ENCODE measurements at places on chromosomes 5 and 9.

- no peak for DNase-seq
Measured at GRCh38 chr5:171419688-171420430, 412 bp downstream of the FGF18 start.

DNA sequence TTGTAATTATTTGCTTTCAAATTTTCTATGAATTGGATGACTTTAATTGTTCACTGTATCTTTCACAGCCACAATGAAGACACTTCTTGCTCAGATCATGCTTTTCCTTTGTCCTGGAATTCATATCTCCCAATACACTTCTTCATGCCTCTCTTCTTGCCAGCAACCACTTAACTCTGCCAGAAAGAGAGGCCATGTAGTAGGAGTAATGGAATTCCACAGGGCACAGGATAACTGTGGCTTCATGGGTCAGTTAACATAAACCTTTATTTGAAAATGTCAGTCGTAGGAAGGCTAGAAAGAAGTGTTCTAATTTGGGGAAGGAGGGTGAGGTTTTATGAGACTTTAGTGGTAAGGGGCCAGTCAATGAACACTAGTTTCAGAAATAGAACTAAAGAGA, 190.3 kb downstream of the TMEM167A start:
- no peak for DNase-seq

GRCh38 chr5:35859101-35859661, 2.5 kb downstream of the IL7R start:
- DNase-seq, result no peak

DNA sequence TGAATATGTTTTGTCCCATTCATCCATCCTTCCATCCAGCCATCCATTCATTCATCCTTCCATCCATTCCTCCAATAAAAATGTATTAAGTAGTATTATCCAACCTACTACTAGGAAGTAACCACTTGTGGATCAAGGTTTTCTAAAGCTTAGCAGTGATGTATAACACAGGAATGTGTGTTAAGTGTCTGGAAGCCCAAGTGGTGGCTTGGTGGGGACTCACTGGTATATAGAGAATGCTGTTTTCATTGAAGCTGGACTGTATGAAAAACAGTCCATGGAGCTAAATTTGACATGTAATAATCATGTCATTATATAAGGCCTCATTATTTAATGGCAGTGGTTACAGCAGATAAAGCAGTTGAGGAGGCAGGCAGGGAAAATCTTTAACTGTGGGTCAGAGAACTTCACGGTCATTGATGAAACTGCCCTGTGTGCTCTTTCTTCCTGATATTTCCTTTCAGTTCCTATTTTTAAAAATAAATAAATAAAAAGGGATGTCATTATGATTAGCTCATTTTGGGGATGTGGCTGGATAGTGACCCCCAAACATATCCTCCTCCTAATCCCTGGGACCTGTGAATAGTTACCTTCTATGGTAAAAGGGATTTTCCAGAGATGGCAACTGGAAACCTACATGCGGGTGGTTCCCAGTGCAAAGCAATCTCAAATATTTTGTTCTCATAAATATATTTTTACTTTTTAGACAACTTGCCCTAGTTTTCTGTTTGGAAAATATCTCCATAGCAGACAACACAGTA, 82.3 kb downstream of the DAPK1 start:
- DNase-seq, result no peak

- DNase-seq, result no peak
Measured at GRCh38 chr9:22405869-22406659, 40.6 kb upstream of the DMRTA1 start.

GRCh38 chr5:163433271-163433670, 4.1 kb upstream of the CCNG1 start:
- DNase-seq, result no peak

- DNase-seq, result no peak
Measured at GRCh38 chr9:90432951-90433350, 209.7 kb downstream of the DIRAS2 start.

- no peak for DNase-seq
Measured at GRCh38 chr5:141121563-141121962, at the start of gene PCDHB4. TSS of gene PCDHB4 (plus strand) at chr5:141121818. CDS start at chr5:141121999, 181 bp downstream.

DNA sequence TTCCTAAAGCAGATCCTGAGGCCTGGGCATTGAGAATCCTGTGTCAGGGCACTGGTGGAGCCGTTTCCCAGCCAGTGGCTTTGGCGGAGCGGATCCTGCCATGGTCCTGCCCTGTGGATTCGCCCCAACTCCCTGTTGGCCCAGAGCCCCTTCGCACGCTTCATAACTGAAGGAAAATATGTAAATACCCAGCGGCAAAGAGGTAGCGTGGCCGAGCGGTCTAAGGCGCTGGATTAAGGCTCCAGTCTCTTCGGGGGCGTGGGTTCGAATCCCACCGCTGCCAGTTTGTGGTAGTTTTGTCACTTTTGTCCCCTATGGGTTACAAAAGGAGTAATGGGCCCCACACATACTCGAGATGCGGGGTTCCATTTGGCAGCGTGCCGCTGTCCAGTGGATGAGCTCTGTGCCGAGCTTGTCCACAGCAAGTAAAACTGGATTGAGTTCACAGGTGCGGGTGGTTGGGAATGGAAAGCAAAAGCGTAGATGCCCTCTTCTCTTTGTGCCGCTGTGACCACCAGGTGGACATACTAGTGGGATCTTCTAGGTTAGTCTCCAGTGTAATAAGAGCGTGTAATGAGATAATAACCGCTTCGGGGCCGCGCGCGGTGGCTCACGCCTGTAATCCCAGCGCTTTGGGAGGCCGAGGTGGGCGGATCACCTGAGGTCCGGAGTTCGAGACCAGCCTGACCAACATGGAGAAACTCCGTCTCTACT, 17.3 kb downstream of the TRIM7 start:
- DNase-seq, result no peak

- no peak for DNase-seq
Measured at GRCh38 chr5:11477786-11478185, 426.5 kb downstream of the CTNND2 start.

GRCh38 chr9:72743836-72744235, 209.0 kb downstream of the ALDH1A1 start:
- DNase-seq, result no peak

- no peak for DNase-seq
Measured at GRCh38 chr5:42632354-42632900, 124.2 kb upstream of the CCDC152 start.

DNA sequence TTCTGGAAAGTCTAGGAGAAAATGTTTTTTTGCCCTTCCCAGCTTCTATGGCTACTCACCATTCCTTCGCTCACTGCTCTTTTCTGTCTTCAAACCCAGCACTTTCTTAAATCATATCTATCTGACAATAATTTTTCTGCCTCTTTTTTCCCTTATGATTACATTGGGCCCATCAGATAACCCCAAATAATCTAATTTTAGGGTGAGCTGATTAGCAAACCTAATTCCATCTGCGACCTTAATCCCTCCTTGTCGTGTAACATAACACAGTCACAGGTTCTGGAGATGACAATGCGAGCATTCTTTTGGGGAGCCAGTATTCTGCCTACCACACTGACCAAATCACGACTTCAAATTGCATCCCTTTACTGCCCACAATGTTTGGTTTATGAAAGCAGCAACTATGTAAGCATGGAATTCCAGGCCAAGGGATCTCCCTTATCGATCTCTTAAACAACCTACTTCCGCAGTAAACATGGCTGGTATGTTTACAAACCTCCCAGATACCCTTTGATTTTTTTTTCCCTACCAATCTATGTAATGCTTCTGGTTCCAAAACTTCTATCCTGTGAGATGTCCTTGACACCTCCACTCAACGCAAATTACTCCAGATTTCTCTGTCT, 2122.2 kb downstream of the MAT2B start:
- no peak for DNase-seq

DNA sequence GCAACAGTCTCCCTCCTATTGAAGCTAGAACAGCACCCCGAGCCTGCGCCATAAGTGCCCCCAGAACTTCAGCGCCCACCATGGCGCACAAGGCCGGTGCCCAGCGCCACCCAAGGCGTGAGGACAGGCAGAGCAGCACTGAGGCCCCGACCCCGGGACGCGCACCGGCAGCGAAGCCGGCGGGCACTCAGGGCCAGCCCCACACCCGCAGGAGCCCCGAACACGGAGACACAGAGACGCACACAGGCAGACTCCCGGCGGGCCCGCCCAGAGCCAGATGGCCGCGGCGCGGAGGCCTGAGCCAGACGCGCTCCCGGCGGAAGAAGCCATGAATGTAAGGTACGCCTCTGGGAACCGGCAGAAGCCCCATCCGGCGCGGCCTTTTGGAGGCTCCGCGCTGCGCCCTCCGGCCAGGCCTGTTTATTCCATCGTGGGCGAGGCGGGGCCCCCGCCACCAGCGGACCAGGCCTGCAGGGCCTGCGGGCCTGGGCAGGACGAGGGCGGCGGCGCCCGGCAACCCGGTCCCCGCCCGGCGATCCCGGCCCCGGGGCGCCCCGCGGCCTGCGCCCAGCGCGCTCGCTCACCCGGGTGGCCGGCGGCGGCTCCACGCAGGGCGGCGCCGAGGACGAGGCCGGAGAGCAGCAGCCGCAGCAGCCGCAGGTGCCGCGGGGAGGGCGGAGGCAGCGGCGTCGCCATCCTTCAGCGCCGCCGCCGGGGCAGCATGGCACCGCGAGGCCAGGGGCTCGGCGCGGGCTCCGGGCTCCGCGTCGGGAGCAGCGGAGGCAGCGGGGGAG, 486 bp downstream of the NPDC1 start:
- DNase-seq, result no peak

GRCh38 chr5:91121347-91121993, 261.6 kb downstream of the ARRDC3 start:
- no peak for DNase-seq

GRCh38 chr5:59146729-59147128, 563.9 kb downstream of the RAB3C start:
- no peak for DNase-seq

DNA sequence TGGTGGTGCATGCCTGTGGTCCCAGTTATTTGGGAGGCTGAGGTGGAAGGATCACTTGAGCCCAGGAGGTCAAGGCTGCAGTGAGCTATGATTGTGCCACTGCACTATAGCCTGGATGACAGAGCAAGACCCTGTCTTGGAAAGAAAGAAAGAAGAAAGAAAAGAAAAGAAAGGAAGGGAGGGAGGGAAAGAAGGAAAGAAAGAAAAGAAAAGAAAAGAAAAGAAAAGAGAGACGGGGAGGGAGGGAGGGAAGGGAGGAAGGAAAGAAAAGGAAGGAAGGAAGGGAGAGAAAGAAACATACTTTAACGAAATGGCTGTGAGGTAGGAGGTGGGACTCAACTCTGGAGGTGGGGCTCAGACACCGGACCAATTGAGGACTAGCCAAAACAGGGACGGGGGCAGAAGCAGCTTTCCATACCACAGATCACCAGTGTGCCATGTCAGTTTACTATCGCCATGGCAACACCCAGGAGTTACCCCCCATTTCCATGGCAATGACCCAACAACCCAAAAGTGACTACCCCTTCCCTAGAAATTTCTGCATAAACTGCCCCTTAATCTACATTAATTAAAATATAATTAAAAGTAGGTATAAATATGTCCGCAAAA, 21.3 kb downstream of the PTGES start:
- no peak for DNase-seq

DNA sequence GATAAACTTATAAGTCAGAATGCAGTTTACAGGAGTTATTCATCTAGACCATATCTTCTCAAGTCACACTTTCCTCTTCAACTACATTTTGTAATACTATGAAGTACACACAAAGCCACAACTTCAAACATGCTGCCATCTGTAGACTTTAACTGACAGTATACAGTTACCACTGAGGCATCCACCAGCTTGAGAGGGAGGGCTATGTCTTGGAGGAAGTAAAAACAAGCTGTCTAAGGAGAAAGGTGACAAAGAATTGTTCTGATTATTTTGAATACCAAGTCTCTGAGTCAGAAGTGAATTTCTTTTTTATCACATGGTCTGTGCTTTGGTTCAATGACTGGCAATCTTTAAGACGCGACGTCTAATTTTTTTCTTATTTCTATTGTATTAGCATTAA, 97.6 kb upstream of the CDH10 start:
- no peak for DNase-seq

- DNase-seq, result no peak
Measured at GRCh38 chr5:36373527-36374086, 71.9 kb upstream of the RANBP3L start.

- DNase-seq, result no peak
Measured at GRCh38 chr5:15615859-15616258, 115.9 kb downstream of the FBXL7 start.

DNA sequence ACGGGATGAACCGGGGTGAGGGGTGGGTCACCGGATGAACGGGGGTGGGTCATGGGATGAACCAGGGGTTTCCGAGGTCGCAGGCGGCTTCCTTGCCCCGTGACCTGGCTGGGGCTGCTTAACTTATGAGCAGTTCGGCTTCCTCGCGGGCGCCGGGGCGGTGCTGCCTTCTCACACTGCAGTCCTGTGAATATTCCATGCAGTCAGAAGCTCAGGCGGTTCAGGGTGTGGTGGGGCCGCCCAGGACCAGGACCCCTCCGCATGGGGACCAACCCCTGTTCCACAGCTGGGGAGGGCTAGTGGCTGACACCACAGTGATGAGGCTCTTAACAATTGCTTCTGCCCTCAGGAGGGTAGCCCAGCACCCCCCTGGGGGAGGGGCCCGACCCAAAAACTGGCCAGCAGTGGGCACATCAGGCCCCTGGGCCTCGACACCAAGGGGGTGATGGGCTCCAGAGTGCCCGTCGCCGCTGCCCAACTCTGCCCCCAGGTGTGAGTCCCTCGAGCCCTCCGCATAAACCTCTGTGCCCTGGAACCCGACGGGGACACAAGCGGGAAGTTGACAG, 30.9 kb upstream of the SLC9A3 start:
- DNase-seq, result no peak

DNA sequence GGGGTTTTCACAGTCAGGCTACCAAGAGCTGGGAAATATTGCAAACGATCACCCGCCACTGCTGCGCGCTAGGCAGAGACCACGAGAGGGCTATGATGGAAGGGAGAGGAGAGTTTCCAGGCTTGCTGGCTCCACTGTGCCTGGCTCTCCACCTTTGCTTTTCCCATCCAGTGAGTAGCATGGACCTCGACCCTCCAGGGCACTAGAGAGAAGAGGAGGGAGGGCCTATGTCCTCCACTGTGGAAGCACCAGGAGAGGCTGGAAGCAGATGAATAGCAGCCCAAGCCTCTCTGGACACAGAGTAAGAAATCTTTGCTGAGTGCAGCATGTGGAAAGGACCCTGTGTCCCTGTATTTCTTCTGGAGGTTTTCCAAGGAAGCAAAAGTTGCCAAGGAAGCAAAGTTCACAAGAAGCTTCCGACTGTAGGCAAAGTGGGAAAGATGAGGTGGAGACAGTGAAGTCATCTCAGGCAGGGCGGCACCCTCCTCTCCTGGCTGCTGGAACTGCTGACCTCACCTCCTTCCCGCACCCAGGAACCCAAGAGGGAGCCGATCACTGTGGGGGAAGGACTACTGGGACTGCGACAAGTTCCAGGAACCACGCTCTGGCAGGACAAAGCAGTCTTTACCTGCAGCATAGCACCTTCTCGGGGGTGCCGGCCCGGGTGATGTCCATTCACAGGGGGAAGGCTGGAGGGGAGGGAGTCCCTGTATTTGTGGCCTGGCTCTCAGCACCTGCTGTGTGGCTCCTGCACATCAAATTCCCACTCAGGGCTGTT, 79.6 kb downstream of the CSNK1A1 start:
- no peak for DNase-seq
